NCI-H2227 treated with DMSO at 0.1 percent for 48 hours (cell line): ENCODE measurements at places on chromosomes 12 and 14.
A peak's percentile ranks its signal among the peaks of the same experiment; 100 is the strongest.

DNA sequence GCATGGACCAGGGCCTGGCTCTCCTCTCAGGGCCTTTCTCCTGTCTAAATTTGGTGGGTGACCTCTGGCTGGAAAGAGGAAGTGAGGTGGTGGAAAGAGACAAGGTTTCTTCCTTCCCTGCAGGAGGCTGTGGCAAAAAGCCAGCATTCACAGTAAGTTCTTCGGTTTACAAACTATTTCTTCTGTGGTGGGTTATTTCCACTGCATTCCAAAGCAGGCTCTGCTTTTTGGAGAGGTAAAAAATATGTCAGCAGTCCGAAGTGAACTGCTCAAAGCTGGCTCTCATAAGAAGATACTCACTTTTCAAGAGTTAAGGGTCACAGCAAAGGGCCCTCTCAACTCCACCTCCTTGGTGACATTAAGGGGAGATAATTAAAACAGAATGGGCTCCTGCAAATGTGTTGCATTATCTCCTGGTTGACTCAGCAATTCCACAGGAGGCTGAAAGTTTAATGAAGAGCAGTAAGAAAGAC is 48.9 kb upstream of the POC1B start:
- DNase-seq, result no peak

DNA sequence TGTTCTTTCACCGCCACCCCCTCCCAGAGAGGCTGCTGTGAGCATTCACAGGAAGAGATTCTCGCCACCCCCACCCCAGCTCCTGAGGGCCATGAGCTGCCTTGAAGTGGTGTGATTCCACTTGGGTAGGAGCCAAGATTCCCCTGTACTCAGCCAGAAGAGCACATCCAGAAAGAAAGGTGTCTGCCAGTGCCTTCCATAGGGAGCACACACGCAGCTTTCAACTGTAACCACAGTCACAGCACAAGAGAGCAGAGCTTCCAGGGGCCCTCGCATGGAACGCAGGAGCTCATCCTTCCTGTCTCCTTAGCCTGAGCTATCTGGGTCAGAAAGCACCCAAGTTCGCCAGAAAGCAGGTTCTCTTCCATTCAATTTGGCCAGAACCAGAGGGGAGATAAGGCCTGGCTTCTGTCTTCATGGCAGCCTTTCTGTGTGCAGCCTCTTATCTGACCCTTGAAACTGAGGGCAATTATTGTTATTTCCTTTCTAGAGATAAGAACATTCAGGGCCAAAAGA is 66.6 kb upstream of the SCN8A start:
- DNase-seq, result peak; percentile 31

DNA sequence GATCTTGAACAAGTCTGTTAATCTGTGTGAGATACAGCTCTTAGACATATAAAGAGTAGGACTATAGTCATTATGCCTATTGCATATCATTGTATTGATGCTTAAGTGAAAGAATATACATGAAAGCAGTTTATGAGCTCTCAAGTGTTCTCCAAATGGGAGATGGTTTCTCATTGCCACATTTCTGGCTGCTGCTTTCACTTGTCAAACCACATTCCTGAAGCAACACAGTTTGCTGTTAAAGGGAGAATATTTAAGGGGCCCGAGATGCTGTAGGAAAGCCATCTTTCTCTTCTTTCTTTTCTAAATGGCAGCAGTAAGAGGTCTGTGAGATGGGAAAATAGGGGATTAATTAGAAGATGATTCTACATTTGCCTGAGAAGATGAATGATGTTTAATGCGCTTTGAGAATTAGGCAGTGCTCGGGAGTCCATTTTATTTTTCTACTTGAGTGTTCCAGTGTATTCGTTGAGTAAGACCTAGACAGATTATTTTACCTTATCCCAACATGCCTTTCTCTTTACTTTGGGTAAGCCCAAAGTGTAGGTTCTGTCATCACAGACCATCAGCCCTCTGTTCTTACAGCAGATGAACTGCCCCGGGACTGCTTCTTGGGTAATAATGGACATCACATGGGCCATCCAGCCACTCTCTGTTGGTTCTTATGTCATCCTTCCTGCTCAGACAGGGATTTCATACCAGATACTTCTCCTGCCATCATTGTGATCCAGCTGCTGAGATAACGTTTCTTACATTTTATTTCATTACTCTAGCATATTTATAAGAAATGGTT is 35.6 kb downstream of the ANO4 start:
- DNase-seq, result no peak

DNA sequence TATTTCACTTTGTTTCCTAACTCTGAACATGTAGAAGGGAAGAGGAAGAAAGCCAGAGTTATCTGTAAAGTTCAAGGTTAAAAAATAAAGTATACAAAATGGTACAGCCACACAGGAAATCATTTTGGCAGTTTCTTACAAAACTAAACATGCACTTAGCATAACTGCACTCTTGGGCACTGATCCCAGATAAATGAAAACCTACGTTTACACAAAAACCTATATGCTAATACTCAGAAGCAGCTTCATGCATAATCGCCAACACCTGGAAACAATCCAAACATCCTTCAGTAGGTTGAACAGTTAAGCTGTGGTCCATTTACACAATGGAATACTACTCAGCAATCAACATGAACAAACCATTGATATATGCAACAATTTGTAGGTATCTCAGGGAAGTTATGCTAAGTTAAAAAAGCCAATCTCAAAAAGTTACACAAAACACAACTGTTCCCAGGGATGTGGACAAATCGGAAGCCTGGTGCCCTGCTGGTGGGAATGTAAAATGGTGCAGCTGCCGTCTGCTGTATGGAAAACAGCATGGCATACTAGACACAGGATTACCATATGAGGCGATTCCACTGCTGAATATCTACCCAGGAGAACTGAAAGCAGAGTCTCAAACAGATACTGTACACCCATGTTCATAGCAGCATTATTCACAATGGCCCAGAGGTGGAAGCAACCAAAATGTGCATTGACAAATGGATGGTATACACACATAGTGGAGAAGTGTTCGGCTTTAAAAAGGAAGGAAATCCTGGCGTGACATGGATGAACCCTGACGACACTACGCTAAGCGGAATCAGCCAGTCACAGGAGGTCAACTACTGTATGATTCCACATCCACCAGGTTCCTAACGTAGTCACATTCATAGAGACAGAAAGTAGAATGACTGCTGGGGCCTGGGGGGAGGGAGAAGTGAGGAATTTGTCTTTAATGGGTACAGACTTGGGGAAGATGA is 37.7 kb downstream of the NRDE2 start:
- DNase-seq, result no peak

DNA sequence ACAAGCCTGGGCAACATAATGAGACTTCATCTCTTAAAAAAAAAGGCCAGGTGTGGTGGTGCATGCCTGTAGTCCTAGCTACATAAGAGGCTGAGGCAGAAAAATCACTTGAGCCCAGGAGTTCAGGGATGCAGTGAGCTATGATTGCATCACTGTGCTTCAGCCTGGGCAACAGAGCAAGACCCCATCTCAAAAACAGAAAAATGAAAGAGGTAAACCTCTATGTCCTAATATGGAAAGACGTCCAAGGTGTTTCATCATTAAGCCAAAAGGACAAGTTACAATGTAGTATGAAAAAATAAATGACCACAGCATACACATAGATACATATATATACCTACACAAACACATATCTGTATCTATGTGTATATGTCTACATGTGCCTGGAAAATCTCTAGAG is 15.4 kb downstream of the SPTB start:
- DNase-seq, result no peak

DNA sequence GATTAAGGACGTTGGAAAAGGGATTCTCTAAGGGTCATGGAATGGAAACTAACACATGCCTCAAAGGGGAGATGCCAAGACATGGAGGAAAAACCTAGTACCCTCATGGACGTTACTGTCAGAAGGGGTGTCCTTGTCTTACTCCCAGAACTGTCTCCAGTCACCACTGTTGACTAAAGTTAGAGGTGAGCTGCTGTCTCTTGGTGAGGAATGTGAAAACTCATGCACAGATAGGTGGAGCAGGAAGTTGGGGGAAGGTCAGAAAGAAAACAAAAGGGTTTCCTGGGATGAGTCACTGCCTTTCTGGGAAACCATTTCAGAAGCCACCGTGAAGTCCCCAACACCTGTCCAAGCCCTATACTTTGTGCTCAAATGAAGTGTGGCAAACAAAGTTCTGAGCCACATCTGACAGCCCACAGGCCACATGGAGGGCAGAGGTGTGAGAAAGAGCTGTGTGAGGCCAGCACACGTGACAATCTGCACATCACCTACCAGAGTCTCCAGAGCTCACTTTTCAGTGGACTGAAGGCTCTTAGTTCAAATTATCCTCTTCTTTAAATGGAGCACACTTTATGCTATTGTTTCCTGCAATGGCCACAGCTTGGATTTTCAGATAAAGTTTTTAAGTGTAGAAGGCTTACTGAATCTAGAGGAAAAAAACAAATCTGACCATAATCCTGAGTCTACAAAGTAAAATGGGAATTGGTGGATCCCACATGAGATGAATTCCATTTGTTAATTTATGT is 92.9 kb upstream of the EGLN3 start:
- DNase-seq, result no peak

DNA sequence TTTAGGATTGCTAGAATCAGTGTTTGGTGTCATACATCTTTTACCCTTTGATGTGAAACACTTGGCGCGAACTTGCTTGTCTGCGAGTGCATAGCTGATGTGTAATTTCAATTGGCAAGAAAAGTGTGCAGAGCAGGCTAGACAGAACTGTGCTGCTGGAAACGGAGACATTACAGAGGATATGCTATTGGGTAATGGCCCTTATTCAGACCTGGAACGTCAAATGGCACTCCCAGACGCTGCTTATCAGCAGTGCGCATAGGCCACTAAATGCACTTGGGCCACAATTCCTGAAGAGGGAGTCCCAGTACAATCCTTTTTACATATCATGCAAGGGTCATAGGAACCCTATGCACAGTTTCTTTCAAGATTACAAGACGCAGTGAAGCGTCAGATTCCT is 15.7 kb upstream of the SLC10A1 start:
- no peak for DNase-seq

GRCh38 chr12:47218191-47218654 is 138.5 kb upstream of the AMIGO2 start:
- no peak for DNase-seq

DNA sequence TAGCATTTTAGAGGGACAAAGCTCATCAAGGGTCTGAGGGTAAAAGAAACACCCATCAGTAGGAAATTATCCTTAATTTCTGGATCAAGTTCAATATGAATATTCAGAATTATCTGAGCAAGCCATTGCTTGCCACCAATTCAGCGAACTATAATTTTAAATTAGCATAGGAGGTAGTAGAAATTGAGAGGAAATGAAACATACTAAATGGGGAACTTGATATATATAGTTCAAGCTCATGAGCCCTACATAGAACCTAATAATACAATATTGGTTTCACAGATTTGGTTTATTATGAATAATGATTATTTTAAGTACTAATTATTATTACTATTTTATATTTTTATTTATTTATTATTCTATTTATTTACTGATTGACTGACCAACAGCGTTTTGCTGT is 42.1 kb upstream of the GXYLT1 start:
- DNase-seq, result no peak

DNA sequence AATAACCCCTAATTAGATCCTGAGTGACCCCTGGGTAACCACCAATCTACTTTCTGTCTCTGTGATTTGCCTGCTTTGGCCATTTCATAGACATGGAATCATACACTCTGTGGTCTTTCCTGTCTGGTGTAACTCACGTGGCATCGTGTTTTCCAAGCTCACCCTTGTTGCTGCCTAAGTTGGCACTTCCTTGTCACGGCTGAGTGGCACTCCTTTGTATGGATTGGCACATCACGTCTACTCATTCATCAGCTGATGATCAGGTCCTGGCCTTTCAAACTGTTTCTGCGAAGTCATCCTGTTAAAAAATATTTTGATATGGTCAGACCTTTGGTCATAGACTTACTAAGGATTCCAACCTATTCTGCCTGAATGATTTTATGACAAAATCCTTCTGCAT is 87.7 kb downstream of the GLT1D1 start:
- no peak for DNase-seq

GRCh38 chr12:64616201-64616600 is 5.9 kb downstream of the RASSF3 start:
- no peak for DNase-seq

DNA sequence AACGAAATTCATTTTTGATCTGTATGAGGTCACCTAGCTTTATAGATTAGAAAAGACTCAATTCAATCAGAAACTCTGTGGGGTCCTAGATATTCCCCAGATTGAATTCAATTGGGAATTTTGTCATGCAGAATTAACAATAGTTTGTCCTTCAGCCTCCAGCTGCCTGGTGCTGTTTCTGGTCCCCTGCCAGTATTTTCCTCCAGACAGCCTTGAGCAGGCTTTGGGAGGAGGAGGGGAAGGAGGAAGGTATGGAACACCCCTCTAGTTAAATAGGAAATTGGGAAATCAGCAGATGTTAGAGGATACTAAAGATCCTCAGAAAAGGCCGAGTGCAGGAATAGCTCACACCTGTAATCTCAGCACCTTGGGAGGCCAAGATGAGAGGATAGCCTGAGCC is 10.6 kb downstream of the GRIP1 start:
- DNase-seq, result no peak

DNA sequence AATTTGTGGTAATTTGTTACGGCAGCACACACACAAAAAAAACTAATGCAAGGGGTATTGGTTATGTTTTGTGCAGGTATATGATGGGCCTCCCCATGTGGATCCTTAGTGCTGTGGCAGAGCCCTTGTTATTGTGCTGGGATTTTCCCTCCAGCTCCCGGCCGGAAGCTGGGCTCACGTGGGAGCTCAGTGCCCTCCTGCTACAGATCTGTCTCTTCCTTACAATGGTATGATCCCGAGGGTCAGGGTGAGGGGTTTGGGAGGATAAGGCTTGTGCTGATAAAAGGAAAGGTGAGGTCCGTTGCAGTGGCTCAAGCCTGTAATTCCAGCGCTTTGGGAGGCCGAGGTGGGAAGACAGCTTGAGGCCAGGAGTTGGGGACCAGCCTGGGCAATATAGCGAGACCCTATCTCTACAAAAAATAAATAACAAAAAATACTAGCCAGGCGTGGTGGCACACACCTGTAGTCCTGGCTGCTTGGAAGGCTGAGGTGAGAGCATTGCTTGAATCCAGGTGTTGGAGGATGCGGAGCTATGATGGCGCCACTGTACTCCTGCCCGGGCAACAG is 861 bp upstream of the SLC48A1 start:
- DNase-seq, result no peak

GRCh38 chr14:63656194-63656593 is 14.5 kb upstream of the WDR89 start:
- DNase-seq, result peak; percentile 75

GRCh38 chr12:80763874-80764273 is 47.2 kb downstream of the MYF5 start:
- DNase-seq, result peak; percentile 64

- no peak for DNase-seq
Observed at GRCh38 chr12:52377266-52377665, 8.2 kb downstream of the KRT84 start.

DNA sequence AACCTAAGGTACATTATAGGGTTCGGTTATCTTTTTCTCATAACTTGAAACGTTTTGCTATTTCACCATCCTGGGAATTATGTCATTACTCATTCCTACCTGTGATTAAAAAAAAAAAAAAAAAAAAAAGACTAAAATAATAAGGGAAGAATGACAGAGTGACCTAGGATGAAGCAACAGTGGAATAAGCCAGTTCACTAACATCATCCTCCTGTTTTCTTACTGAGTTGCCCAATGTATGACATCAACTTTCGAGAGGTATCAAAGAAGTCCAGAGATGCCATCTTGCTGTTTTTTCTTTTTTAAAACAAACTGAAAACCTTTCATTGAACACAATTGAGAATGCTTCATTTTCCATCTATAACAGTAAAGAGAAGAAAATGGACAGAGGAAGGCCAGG is 42.8 kb downstream of the AMN start:
- no peak for DNase-seq

GRCh38 chr12:114690267-114691135 is 6.5 kb upstream of the TBX3 start:
- no peak for DNase-seq

- DNase-seq, result no peak
Observed at GRCh38 chr12:1591543-1591942, 2.8 kb downstream of the FBXL14 start.
